ENCODE measurements at places on chromosomes 3 and 15.

DNA sequence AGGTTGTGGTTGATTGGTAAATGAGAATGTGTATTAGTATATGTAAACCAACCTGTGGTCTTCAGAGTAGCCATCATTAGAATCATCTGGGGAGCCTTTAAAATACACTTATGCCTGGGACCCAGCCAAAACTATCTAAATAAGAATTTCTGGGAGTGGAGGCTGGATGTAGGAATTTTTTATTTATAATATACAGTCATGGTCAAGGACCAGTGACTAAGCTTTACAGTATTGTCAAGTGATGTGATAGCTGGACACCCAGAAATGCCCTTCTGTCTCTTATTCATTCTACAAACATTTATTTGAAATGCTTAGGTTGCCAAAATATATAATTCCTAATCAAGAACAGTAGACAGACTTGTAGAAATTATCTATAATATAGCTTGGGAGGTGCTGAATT is 132.2 kb downstream of the MBNL1 start:
- DNase-seq, result no peak

DNA sequence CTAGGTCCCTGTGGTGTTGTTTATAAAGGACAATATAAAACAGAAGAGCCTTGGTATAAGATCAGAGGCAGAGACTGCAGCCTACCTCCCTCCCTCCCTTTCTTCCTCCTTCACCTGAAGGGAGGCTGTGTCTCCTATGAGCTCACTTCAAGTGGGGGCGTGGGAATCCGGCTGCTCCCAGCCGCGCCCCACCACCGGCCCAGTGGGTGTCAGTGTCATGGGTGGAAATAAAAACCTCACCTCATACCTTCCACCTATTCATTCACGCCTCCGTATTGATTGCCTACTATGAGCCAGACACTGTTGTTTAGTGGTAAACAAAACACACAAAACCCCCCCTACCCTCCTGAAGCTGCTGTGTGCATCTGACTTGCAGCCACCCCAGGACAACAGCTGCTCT is 181.9 kb downstream of the PDZRN3 start:
- DNase-seq, result no peak

GRCh38 chr3:139982404-139982803 is 47.4 kb downstream of the CLSTN2 start:
- no peak for DNase-seq

GRCh38 chr3:185103359-185104127 is 49.3 kb downstream of the C3orf70 start:
- DNase-seq, result no peak

- DNase-seq, result no peak
Observed at GRCh38 chr3:123395235-123395634, 53.7 kb downstream of the ADCY5 start.

- DNase-seq, result no peak
Observed at GRCh38 chr15:35998663-35999602, 453.0 kb upstream of the DPH6 start.

- DNase-seq, result peak; percentile 66
Observed at GRCh38 chr3:119579366-119580066, at the start of gene ADPRH. ADPRH (plus strand) TSS chr3:119579492; CDS start chr3:119582170, 2,678 bp downstream.

- no peak for DNase-seq
Observed at GRCh38 chr3:143363276-143363675, 243.7 kb downstream of the CHST2 start.

DNA sequence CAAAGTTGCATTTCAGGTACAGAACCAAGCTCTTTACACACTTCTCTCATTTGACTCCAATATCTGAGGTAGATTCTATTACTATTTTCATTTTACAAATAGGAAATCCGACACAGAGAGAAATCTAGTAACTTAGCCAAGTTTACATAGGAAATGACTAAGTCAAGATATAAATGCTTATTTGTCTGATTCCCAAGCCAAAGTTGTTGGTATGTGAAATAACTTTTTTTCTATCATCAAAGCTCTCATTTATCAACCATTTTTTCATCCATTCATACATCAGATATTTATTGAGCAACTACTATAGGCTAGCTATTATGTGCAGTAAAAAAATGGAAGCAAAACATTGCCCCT is 89.2 kb upstream of the MITF start:
- no peak for DNase-seq

- DNase-seq, result peak; percentile 33
Observed at GRCh38 chr15:33547876-33548275, 237.1 kb downstream of the RYR3 start.

GRCh38 chr3:52325686-52326085 is 9.6 kb downstream of the DNAH1 start:
- DNase-seq, result no peak

- no peak for DNase-seq
Observed at GRCh38 chr15:38226608-38227266, 25.9 kb upstream of the SPRED1 start.

DNA sequence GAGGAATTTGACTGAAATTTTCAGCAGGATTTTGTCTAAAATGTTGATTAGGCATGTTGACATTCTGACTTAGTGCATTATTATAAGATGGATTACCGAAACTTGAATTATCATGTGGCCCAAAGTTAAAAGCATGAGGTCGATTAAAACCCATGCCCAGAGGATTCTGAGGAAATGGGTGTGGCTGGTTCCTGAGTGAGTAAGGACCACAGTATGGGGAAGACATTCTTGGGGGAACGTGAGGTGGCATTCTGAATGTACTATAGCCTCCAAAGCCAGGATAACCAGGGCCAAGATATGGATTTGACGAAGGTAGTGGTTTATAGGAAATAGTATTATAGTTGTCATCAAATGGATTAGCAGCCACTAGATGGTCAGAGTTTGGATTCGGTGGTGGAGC is 38.7 kb upstream of the DNAAF4 start:
- DNase-seq, result no peak

- no peak for DNase-seq
Observed at GRCh38 chr3:153052096-153052460, 109.9 kb upstream of the RAP2B start.

GRCh38 chr15:63407612-63408011 is 26.0 kb upstream of the CA12 start:
- DNase-seq, result no peak

DNA sequence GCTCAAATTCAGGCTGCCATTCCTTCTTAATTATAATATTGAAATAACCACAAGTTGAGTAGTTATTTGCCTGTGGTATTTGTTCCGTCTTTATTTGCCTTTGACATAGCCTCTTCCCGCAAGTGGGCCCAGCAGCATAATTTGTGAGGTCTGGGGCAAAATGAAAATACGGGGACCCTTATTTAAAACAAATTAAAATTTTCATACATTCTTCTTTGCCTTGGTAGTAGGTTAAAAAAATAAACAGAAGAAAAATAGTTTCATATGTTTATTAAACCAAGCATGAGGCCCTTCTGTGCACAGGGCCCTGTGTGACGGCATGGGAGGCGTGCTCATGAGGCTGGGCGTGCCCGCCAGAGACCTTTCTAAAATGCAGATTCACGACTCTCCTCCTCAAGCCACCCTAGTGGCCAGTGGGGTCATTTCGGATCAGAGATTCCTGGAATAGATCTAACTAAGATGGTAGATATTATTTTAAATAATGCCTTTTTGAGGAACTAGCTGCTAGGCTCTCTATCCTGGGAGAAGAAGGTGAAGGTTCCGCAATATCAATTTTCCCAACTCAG is 35.4 kb downstream of the MASP1 start:
- DNase-seq, result no peak

- no peak for DNase-seq
Observed at GRCh38 chr3:138354376-138354775, 6.0 kb downstream of the MRAS start.

- DNase-seq, result no peak
Observed at GRCh38 chr3:126671521-126671920, 16.6 kb upstream of the TXNRD3 start.

- DNase-seq, result no peak
Observed at GRCh38 chr3:56916716-56917360, 115.1 kb upstream of the ARHGEF3 start.

- no peak for DNase-seq
Observed at GRCh38 chr3:72892081-72892775, 4.4 kb downstream of the GXYLT2 start.

DNA sequence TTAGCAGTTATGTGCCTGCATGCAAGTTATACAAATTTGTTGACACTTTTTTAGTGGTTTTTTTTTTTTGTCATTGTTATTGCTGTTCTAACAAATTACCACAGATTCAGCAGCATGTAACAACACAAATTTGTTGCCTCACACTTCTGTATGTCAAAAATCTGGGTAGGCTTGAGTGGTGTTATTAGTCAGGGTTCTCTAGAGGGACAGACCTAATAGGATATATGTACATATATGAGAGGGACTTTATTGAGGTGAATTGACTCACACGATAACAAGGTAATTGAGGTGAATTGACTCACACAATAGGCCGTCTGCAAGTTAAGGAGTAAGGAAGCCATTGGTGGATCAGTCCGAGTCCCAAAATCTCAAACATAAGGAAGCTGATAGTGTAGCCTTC is 15.0 kb upstream of the PLSCR1 start:
- DNase-seq, result no peak

DNA sequence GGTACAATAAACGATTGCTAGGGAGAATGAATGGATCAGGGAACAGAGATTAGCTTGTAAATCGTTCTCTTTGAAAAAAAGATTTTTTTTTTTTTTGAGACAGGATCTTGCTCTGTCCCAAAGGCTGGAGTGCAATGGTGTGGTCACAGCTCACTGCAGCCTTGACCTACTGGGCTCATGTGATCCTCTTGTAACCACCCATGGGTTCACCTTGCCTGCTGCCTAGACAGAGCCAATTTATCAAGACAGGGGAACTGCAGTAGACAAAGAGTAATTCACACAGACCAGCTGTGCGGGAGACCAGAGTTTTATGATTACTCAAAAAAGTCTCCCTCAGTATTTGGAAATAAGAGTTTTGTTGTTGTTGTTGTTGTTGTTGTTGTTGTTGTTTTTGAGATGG is 39.6 kb downstream of the METTL6 start:
- no peak for DNase-seq

GRCh38 chr15:89109238-89109637 is 21.0 kb downstream of the ABHD2 start:
- DNase-seq, result no peak

DNA sequence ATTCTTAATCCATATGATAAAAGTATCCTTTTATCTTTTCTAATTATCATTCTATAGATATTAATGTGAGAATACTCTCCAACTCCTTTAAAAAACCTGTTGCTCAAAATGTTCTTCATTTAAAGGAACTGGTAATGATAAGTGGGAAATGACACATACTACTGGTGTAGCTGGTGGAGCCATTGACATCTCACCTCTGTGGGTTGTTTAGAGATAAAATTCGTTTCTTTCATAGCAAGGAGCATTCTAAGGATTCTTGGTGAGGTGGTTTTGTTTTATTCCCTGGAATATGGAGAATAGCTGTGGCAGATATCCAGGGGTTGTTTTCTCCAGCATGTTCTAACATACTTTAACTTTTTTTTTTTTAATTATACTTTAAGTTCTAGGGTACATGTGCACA is 299.8 kb upstream of the THBS1 start:
- no peak for DNase-seq

GRCh38 chr15:96767703-96768434 is 437.4 kb downstream of the NR2F2 start:
- no peak for DNase-seq

DNA sequence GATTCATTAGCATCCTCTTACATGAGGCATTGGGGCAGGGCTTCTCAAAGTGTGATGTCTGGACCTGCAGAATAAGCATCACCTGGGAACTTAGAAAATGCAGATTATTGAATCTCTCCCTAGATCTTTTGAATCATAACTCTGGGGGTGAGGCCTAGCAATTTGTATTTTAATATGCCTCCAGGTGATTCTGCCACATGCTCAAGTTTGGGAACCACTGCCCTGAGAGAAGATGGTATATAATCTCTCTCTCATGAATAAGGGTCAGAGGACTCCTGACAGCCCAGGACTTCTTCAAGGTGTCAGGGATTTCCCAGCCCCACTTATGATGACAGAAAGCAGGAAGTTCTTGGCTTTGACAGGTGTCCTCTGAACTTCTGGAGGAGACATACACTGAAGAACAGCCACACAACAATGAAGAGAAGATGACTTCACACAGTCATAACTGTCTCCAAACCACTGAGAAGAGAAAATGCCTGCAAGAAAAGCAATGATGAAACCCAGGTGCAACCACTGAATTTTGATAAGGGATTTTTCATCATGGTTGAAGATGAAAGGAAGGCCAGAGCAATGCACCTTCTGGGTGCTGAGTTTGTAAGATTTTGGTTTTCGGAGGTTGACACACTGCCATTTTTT is 211.9 kb upstream of the MRPL3 start:
- DNase-seq, result no peak

- no peak for DNase-seq
Observed at GRCh38 chr3:171860830-171861535, 17.8 kb downstream of the TMEM212 start.

- no peak for DNase-seq
Observed at GRCh38 chr3:188829130-188829529, 342.6 kb upstream of the TPRG1 start.
